ENCODE measurements at places on chromosomes 16 and 17.

GRCh38 chr17:55238931-55239297 lies 25.8 kb upstream of the HLF start:
- DNase-seq: peak; percentile 1

GRCh38 chr17:37373530-37374159 lies 2.1 kb upstream of the C17orf78 start:
- peak; percentile 49 for DNase-seq

DNA sequence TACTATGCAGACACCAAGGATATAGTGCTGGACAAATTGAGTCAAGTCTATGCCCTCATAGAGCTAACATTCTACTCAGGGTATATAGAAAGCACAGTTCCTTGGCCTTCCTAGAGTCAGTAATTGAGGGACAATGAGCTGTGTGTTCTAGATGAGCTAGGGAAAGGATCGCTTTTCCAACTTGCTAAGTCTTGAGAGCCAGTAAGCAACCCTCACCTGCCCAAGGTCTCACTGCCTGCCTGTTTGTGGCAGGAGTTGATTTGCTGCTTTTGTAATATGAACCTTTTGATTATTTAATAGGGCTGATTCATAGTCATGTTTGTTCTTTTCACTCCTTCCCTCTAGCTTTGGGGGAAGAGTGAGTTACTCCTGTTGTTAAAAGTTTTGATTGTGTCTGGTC lies 6.5 kb downstream of the DDX42 start:
- no peak for DNase-seq

DNA sequence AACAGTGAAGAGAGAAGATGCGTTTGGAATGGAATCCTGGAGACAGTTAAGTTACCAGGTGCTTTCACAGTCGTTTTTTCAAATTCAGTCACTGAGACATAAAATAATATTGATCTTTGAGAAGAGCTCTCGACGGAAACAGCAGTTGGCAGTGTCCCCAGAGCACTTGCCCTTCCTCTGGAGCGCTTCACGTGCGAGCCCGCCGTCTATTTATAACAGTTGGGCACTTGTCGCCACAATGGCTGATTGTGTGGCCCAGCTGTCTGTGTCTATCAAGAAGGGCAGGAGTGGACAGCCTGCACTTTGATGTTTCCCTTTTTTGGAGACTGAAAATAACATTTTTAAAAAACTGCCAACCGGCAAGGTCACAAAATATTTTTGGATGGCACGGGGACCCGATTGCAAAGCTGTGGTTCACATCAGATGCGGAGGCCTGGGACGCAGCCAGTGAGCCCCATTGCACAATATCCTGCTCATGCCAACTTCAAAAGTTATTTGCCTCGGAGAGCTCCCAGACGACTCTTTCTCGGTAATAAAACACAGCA lies 62.9 kb downstream of the ADCY9 start:
- no peak for DNase-seq

- DNase-seq: no peak
Observed at GRCh38 chr17:53950207-53950857, 127.6 kb downstream of the KIF2B start.

DNA sequence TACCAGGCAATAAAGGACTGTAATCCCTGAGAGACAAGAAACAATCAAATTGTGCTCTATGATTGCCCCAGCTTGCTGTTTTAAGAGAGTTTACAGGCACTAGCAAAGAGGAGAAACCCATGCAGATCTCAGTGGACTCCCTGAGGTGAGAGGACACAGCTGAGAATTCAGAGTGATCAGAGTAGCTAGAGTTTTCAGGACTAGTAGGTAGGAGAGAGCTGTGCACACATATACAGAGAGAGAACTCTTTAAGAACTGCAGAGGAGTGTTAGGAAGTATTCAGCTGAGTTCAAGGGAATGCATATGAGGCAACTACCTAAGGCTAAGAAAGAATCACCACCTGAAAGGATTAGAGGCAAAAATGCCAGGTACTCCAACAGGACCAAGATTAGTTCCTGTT lies 904.8 kb downstream of the CDH8 start:
- no peak for DNase-seq

DNA sequence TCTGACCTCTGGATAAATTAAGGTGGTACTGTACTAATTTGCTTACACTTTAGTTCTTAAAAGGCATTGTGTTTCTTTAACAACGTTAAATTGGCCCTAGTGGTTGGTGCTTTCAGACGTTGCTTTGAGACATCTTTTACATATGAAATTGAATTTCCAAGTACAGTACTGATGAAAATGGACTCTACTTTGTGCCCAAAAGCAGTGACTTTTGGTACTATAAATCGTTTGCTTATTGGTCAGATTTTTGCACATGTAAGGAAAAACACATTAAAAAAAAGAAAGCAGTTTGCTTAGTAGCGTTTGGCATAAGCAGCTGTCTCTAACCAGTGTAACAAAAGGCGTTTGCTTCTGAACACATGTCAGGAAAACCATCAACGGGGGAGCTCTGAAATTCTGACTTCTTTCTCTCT lies 139.6 kb downstream of the CDK5R1 start:
- DNase-seq: no peak

DNA sequence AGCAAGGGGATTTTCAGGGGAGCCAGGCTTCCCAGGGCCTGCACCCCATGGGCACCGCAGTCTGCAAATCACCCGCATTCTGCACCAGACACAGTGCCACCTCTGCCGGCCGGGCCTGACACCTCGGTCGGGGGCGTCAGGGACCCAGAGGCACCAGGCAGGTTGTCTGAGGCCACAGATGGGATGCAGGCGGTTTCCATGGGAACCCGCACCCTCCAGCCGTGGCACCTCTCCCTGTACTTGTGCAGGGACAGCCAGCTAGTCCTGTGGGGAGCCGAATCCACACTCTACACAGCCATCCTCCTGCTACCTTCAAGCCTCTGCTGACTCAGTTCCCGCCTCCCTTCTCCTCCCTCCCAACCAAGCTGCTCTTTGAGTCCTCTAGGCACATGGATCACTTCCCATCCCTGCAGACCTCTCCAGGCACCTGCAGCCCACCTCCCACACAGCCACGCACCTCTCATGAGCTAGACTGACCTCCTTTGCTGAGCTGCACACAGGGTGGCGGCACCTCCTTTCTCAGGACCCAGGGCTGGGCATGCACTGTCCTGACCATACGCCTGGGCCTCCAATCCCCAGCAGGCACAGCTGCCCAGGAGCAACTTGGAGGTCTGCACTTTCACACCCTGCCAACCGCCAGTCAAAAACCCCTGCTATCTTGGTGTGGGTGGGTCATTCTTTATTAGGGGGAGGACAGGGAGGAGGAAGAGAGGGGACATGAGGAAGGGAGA lies 119.5 kb downstream of the C16orf78 start:
- DNase-seq: no peak

DNA sequence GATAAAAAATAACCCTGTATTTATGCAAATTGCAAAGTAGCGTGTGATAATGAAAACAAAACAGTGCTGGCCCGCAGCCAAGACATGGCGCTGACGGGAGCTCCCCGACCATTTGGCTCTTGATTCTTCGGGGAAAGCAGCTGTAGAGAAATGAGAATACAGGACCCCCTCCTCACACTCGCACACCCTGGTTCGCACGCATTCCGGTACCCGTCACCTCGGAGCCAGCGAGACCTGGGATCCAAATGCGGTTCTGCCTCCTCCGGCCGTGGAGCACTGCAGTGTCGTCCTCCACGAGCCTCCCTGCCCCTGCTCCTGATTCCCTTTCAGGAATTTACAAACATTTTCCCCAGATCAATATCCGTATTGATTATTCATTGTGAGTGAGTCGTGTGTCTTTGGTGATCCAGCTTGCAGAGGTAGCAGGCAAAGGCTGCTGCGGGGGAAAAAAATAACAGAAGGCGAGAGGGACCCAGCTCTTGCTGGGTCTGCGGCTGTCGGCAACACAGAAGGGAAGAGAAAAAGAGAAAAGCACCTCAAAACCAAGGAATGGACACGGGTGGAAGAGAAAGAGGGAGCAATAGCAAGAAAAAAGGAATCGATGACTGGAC lies 184.1 kb upstream of the ZFHX3 start:
- no peak for DNase-seq

GRCh38 chr17:28849281-28849680 lies 5.5 kb upstream of the ERAL1 start:
- no peak for DNase-seq

- DNase-seq: no peak
Observed at GRCh38 chr16:81137754-81138153, 41.6 kb upstream of the GCSH start.

GRCh38 chr16:54493061-54493460 lies 206.5 kb upstream of the IRX3 start:
- no peak for DNase-seq

GRCh38 chr17:81514739-81515529 lies 2.3 kb upstream of the ACTG1 start:
- DNase-seq: no peak

Measured in stimulated activated CD4-positive, alpha-beta T cell treated with anti-CD3 and anti-CD28 coated beads, Interleukin-12 subunit alpha, Interleukin-12 subunit beta, amount 100 ng/mL, for 24 hours (primary cell).